Activated naive CD8-positive, alpha-beta T cell treated with anti-CD3 and anti-CD28 coated beads, Interleukin-2, amount 10 ng/mL, durations not matched to agents 7 days and 5 days (primary cell): ENCODE measurements at places on chromosomes 2 and 18.

GRCh38 chr18:5601188-5601624 lies 57.4 kb upstream of the EPB41L3 start:
- no peak for DNase-seq

- DNase-seq: no peak
Observed at GRCh38 chr2:26144031-26144430, 28.9 kb upstream of the GAREM2 start.

- DNase-seq: peak; percentile 32
Observed at GRCh38 chr2:205868773-205869333, 186.6 kb downstream of the NRP2 start.

DNA sequence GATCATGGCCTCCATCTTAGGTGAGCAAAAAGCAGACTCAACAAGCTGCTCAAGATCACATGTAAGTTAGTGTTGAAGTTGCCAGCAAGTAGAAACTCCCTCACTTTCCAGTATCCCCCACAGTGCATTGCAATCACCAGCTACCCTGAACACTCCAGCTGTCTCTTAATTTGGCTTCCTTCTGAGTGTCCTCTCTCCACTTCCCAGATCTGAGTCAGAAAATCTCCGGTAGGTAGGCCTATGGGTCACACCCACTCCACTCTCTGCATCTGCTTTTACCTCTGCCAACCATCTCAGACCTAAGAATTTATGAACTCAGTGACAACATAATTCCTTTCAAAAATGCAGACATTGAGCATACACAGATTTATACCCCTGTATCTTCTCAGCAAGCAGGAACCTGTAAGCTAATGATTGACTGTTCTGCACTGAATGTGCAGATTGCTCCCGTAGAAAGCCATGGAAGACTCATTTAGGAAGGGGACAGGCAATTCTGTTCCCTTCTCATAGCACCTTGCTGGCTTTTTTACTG lies 656.9 kb downstream of the EPHA4 start:
- DNase-seq: no peak

- DNase-seq: no peak
Observed at GRCh38 chr18:29196307-29196706, 1019.4 kb upstream of the CDH2 start.

DNA sequence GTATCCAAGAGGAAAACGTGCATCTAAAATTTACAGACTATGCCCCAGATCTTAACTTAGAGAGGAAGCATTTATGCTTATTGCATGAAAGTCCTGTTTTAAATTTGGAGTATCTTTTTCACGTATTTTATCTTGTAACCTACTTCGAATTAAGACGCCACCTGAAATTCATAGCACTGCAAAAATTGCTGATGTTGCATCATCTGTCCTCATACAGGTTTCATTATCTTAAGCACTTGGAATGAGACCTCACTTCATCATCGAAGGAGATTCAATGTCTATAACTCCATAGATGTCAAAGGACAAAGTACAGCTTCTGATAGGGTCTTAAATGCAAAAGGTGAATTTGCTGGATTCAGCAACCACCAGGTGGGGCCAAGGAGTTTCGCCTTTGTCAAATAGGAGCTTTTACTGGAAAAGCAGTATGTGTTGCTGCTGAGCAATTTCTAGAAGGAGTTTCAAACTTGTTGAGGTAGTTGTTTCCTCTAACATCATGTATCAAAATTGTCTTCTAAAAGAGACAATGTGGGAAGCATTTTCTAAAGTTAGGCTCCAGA lies 106.4 kb upstream of the CCDC85A start:
- DNase-seq: no peak

GRCh38 chr2:237257471-237257951 lies 156.5 kb downstream of the COL6A3 start:
- no peak for DNase-seq
